ENCODE measurements at places on chromosomes 12 and 14.

DNA sequence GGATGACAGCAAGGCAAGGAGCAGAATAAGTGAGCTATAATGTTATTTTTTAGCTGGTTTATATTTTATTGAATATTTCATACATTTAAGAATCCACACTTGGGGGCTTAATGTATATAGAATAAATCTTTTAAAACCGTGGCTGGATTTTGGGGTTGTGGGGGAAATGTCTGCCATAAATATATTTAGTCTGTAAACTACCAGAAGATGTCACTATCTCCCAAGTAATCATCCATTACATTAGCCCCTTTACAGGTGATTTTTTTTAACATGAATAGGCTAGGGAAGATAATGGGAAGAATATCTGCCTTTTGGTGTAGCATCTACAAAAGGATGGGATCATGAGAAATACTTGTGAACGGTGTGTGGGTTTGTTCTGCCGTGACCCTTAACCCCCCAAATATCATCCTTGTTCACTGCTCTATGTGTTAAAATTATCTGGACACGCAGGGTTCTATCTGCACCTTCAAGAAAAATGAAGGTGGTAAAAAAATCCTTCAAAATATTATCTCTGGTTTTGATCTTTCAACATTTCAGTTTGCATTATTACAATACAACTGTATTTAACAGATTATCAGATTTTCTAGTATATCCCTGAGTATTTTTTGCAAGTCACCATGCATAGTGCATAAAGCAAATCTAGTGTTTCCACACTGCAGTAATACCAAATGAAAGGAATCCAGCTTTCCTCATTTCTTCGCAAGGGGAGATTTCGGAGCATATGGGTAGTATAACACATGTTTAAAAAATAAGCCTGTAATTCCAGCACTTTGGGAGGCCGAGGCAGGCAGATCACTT lies 8.0 kb upstream of the SLC17A8 start:
- no peak for DNase-seq

DNA sequence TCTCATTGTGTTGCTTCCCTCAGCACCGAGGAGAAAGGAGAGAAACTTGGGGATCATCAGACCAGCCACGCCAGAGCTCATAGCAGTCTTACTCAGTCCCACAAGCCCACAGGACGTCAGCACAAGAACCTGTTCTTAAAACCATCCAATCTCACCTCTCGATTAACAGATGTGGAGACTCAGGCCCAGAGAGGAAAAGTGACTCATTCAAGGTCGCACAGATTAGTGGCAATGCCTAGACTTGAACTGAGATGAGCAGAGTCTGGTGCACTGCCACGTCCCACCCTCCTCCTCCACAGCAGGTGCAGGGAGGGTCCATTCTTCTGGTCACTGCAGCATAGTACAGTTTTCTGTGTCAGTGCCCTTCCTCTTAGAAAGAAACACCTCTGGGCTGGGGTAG lies 154.9 kb upstream of the PZP start:
- no peak for DNase-seq

DNA sequence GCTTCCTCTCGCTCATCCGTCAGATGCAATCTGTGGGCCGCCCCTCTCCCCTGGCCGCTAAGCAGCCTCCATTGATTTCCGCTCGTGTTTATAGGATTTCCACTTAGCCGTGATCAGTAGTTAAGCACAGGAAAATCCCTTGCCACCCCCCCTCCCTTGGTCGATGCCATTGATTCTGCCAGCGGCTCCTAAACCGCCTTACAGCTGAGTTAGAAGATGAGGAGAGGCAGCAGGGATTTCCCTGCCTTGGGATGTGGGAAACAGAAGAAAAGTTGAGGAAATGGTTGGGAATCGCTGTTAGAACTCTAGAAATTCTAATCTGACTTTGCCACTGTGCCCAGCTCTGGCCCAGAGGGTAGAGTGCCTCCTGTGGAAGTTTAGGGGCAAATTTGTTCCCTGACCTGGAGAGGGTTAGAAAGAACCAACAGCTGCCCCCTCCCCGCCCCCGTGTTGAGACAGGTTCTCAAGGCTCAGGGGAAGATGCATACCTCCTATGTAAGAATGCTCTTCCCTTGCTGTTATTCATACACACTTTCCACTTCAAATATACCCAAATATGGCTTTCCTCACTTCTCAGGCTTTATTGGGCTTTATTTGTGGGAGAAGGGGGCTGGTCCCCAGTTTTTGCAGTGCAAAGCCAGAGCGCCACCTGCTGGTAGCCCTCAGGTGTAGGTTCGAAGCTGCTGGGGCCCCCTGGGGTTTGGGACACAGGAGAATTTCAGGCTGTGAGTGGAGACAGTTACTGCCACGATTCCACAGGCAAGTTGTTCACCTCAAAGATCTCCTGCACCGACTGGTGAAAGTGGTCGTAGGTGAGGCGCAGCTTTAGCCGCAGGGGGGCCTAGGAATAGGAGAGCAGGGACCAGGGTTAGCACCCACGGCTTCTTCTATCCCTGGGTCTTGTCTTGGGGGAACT lies 3.2 kb downstream of the THTPA start:
- DNase-seq = no peak

DNA sequence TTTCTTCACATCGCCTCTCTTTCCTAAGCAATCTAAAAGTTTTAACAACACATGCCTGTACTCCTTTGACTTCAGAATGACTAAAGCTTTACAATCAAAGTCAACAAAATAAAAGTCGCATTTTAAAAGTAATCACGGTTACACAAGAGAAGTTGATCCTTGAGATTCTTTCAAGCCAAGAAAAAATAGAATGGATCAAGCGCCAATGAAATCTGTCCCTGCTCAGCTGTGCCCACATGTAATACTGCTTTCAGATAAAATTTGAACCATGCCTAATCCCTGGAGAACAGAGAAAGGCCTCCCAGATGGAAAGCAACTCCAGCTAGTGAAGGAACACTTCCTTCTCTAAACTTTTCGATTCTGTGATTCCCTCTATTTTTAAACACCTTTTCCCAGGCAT lies 113.1 kb downstream of the FBXL14 start:
- no peak for DNase-seq

- no peak for DNase-seq
Observed at GRCh38 chr14:49880267-49881064, 12.4 kb upstream of the ARF6 start.

DNA sequence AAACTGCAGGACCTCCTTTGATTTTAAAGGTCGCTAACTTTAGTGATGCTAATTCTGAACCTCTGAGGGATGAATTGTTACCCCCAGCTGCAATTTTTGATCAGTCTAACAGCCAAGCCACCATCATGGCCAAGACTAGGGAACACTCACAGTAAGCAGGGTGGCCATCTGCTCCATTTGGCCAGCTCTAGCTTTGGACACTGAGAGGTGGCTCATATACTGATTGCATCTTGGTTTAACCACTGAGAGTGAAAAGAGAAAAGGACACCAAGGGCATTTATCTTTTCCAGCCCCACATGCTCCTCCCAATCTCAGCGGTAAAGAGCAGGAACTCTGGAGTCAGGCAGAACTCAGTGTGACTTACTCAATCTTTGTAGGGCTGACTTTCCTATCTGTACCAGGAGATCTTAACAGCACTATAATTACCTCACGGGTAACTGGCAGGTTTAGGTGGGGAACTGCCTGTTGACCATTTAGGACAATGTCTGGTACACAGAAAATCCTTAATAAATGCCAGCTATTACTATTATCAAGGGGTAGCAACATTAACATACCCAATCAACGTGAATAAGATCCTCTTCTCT lies 6.2 kb downstream of the LPCAT3 start:
- no peak for DNase-seq

GRCh38 chr14:100091386-100091785 lies 26.2 kb downstream of the EVL start:
- no peak for DNase-seq

- DNase-seq = no peak
Observed at GRCh38 chr14:61388976-61389576, 67.7 kb downstream of the PRKCH start.

DNA sequence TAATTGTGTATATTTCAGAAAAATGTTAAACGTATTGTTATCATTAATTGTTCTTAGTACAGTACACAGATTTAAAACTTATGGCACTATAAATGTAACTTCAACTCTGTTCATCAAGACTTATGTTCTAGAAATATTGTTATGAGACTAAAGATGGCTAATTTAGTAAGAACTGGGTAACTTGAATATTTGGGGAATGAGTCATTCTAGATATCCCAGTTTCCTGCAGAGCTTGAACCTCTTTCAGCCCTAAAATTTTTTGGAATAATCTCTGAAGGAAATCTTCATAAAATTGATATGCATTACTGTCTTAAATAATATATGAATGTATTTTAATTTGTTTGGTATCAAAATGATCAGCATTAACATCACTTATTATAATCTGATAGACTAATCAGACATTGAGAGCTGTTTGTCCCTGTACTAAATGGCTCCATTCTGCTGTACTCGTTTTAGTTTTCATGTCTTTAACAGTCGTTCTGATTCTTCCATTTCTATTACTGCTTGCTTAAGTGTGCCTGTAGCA lies 87.1 kb downstream of the VEZT start:
- no peak for DNase-seq

GRCh38 chr12:538731-539539 lies 79.2 kb downstream of the B4GALNT3 start:
- no peak for DNase-seq
